ENCODE measurements at places on chromosomes 5 and 9.

GRCh38 chr9:104885818-104886709, 41.9 kb downstream of the ABCA1 start:
- DNase-seq: no peak

- DNase-seq: no peak
Measured at GRCh38 chr9:84997472-84997871, 327.9 kb downstream of the NTRK2 start.

DNA sequence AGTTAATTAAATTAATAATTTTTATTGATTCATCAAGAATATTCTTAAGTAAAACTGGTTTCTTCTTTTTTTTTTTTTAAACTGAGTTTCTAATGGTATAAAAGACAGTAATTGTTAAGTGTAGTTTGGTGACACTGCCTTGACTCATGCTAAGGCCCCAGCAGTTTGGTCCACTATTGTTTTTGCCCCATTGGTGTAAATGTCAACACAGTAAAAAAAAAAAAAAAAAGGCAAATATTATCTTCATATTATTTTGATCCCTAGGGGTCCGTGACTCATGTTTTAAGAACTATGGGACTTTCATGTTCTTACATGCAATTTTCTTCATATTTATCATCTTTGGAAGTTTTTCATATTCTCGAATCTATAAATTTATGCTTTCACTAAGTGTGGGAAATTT, 29.2 kb upstream of the JAK2 start:
- no peak for DNase-seq

- DNase-seq: no peak
Measured at GRCh38 chr5:39072925-39073766, 1.1 kb downstream of the RICTOR start.

DNA sequence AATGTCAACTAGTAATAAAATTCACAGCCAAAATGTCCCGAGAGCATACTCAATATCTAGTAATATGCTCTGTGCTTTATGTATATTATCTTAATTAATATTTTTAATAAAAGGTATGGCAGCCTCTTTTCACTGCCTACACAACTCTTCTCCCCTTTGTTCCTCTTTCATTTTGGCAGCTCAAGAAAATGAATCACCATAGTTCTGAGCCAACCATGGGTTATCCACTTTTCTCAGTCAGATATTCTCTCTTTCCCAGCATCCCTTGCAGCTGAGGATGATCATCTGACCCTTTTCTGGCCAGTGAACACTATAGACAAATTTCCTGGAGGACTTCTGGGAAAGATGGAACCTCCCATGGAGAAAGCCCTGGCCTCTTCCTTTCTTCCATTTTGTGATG, 8.2 kb upstream of the DOCK8 start:
- DNase-seq: no peak
